ENCODE measurements at places on chromosomes 2 and 18.

- no peak for DNase-seq
These were observed 6.9 kb upstream of the OTOS start for GRCh38 chr2:240147382-240147781.

DNA sequence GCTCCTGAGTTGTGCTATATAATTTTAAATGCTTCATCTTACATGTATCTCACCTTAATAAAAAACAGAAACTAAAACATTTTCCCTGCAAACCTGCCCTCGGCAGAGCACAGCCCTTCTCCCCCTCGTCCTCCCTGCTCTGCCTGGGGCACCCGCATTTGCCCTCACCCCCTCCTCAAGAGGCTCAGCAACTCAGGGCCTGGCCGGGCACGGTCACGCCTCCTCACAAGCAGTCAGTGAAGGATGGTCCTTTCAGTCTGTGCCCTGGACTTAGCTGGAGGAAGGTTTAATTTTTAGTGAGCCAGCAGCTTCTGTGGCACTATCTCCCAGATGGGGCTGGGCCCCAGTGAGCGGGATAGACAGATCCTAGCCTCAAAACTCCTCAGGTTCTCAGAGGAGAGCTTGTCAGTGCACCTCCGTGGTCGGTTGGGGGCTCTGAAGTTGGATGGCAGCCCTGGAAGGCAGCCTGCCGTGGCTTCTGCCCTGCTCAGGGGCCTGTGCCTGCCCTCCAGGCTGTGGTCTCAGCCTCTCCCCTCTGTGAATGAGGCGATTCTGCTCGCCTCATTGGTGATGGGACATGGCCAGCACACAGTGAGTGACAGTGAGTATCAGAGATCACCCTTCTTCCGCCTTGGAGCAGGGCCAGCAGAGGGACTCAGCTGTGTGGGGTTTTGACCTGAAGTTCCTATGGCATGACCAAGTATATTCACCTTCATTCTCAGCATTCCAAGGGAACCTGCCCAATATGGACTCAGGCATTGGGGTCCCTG is 56.3 kb upstream of the AFF3 start:
- no peak for DNase-seq

GRCh38 chr2:3208591-3208990 is 169.0 kb downstream of the EIPR1 start:
- DNase-seq: no peak

- DNase-seq: no peak
These were observed 70.5 kb upstream of the FAM117B start for GRCh38 chr2:202564226-202564625.

DNA sequence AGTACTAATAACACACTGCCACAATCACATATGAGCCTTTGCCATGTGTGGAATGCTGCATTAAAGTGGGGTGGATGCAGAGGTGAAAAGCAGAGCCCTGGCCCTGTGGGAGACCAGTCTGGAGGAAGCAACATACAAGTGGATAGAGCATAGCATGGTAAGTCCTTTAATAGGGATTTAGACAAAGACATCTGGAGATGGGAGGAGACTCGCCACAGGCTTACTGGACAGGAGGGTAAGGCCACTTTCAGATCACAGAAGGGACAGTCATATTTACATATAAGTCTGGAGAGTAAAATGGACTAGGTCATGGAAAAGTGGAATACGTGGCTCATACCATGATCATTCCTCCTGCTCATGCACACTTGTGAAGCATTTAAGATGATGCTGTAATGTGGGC is 84.3 kb downstream of the PPP1R1C start:
- no peak for DNase-seq

- no peak for DNase-seq
These were observed 83.5 kb upstream of the CCDC195 start for GRCh38 chr2:224799691-224800090.

DNA sequence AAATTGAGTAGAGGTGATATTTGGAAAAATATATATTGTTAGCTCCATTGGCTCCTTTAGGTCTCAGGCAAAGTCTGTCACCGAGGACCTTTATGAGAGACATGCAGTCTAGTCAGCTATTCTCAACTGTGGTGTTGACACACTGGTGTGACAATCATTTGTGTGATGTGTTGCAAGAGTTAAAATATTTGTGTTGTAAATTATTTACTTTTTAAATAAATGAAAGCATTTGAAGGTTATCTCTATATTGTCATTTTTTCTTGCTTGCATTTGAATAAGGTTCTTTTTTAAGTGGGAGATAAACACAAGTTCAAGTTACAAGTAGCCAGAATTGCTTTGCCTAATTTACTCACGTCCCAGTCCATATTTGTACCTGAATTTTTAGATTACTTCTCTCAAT is 4.3 kb downstream of the REL start:
- DNase-seq: peak; percentile 27

DNA sequence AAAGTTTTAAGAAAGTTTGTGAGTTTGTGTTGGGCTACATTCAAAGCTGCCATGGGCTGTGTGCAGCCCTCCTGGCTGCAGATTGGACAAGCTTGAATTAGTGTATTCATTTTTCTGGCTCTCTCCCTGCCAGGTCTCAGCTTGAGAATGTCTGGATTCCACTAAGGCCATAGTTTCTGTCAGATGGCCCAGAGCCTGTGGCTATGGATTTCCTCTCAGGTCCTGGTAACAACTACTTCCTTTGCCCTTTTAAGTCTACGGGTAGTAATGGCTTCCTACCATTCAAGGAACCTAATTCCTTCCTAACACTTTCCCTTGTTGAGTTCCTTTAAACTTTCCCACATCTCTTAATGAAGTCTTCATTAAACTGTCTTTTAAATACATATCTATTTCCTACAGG is 24.3 kb upstream of the PSMD14 start:
- DNase-seq: no peak

- DNase-seq: no peak
These were observed 54.4 kb upstream of the FOSL2 start for GRCh38 chr2:28338046-28338817.

- DNase-seq: no peak
These were observed 150.3 kb downstream of the UBE2E3 start for GRCh38 chr2:181130686-181131085.

DNA sequence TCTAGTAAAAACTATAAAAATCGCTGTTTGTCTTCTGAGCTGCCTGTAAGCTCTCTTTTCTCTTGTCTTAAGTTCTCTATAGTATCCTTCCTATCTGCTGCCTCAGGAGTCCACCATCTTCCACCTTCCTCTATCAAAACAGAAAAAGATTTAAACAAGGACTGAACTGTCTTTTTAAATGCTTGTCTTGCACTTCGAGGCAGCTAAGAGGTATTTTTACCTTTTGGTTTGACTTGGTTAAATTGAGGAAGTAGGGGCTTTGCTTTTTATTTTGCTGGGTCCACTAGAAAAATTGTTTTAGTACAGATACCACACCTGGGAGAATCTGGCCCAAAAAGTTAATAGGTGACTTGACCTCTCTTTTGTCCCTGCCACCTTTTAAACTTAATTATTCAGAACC is 12.2 kb downstream of the SESTD1 start:
- no peak for DNase-seq

DNA sequence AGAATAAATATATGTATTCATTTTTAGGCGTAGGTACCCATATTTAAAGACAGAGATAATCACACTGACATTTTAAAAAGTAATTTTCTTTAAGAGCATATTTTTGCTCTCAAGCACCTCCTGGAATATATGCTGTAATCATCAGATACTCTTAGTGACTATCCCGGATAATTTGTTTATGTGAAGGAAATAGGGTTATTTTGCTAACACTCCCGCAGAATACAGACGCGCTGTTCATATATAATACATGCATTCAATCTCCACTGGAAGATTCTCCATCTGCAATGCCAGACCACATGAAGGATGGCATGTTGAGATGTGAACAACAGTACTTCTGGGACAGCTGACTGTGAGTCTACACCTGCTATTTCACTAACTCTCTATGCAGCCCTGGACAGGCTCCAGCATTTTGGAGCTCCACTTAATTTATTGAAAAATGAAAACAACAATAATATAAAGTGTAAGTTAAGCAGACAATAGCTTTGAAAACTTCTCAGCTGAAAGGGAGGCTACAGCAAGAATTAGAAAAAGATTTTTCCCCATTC is 430.6 kb downstream of the TMX3 start:
- DNase-seq: no peak

- DNase-seq: no peak
These were observed 1.6 kb upstream of the RIOK3 start for GRCh38 chr18:23451491-23451890.

DNA sequence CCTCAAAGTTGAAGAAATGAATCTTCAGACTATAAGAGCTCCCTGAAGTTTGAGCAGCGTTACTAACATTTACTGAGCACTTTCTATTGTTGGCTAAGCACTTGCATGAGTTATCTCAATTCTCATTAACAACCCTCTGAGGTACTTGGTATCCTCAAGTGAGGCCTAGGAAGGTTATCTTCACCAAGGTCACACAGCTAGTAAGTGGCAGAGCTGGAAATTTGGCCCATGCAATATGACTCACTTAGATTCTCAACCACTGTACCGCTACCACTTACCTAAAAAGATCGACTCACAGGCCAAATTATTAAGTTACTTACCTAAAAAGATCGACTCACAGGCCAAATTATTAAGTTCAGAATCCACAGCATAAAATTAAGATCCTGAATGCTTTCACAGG is 8.7 kb upstream of the METAP1D start:
- DNase-seq: no peak

DNA sequence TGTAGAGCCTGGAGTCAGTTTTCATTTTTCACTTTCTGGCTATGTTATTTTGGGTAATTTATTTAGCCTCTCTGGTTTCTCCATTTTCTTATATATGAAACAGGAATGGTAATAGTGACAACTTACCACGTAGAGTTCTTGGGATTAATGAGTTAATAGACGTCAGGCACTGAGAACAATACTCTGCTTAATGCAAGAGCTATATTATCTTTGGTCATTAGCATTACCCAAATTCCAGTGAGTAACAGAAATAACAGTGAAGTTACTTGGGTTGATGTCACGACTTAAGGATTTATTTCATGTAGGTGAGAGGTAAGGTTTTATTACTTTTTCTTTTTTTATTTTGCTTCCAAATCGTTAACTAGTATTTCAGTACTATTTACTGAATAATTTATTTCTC is 601.0 kb upstream of the GCFC2 start:
- DNase-seq: no peak

DNA sequence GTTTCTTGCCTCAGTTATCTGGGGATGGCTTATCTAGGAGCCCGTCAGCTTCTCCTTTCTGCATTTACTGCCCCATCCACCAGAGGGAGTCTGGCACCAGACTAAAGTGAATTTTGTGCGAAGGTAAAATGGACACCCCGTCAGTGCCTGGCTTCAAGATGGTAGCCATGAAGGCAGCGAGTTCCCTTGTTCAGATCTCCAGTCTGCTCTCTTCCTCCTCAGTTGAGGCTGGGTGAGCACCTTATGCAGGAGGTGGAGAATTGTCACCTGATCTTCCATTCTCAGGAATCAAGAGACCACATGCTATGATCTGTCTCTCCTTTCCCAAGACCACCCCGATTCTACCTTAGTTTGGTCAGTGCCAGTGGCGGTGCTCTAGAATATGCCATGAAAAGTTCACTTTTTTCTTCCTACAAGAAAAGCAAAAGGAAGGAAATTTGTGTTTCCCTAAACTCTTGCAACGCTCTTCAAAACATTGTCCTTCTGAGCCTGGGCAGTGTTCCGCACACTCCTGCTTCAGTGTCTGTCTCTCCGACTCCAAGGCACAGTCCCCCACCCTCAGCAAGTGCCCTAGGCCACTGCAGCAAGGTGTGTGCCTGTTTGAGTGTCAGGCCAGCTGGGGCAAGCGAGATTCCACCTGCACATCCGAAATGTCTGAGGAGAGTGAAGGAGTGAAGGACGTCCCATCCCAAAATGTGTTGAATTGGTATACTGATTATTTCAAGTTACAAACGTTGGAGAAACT is 168.6 kb downstream of the SS18 start:
- DNase-seq: peak; percentile 48

- no peak for DNase-seq
These were observed 99.4 kb upstream of the SCN7A start for GRCh38 chr2:166593403-166593802.

DNA sequence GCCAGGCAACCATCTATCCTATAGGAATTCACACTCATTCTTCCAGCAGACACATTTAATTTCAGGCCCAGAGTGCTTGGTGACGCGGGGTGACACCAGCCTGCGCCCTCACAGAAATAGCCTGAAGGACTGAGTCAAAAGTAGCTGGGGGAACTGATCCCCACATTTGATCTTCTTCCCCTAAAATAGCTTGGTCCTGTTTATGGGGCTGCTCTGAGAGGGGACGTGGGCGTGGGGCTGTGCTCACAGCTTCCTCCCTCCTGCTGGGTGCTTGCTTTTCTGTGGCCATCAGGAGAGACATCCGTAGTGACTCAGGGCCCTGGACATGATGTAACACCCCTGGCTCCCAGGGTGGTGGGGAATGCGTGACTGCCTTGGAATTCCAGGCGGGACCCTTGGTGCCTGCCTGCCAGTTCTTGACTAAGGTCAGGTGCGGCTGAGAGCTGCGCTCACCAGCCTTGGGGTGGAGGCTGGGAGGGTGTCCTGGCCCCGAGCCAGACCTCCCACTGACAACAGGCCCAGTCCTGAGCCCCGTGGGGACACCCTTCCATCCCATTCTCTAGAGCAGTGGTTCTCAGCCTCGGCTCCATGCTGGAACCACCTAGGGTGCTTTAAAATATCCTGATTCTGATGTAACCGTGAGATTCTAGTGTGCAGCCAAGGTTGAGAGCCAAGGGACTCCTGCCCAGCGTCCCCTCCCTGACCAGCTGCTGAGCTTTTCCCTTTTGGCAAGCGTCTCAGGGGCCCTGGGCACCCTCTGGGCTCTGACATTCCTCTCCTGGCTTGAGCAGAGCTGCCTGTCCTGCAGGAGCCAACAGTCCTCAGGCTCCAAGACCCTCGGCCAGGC is 47.4 kb upstream of the SMAD7 start:
- peak; percentile 76 for DNase-seq

GRCh38 chr2:175430236-175430635 is 248.7 kb upstream of the ATP5MC3 start:
- DNase-seq: no peak

- DNase-seq: no peak
These were observed 492.5 kb upstream of the SPHKAP start for GRCh38 chr2:228673876-228674554.

DNA sequence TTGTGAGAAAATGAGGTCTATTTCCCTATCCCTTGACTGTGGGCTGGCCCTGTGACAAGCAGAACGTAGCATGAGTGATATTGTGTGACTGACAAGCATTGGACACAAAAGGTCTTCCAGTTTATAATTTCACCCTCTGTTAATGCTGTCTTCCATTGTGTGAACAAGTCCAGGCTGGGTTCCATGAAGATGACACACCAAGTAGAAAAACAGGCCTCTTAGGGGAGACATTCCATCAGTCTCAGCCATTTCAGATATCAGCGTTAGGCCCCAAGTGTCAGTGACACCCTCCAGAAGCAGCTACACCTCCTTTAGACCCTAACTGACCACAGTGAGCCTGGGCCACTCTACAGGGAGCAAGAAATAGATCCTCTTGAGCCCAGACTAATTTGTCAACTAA is 511.3 kb downstream of the FBXO15 start:
- DNase-seq: no peak

- DNase-seq: no peak
These were observed 70.7 kb downstream of the MYCN start for GRCh38 chr2:16010951-16011620.

- no peak for DNase-seq
These were observed 195.0 kb downstream of the EPHA4 start for GRCh38 chr2:221377066-221377465.

All from dermis microvascular lymphatic vessel endothelial cell (primary cell).